Left lobe of liver (tissue), 2 donors: ENCODE measurements at places on chromosomes 1 and 21. TPM values are rescaled to one million over a fixed set of nuclear protein-coding genes. Genes with fewer than 3 reads are reported as not detected.

- peak; percentile 47 for DNase-seq
Measured at GRCh38 chr1:216723274-216723780, at the start of gene ESRRG. Gene ESRRG (minus strand): TSS chr1:216723429. CDS start chr1:216723299, 130 bp downstream.

DNA sequence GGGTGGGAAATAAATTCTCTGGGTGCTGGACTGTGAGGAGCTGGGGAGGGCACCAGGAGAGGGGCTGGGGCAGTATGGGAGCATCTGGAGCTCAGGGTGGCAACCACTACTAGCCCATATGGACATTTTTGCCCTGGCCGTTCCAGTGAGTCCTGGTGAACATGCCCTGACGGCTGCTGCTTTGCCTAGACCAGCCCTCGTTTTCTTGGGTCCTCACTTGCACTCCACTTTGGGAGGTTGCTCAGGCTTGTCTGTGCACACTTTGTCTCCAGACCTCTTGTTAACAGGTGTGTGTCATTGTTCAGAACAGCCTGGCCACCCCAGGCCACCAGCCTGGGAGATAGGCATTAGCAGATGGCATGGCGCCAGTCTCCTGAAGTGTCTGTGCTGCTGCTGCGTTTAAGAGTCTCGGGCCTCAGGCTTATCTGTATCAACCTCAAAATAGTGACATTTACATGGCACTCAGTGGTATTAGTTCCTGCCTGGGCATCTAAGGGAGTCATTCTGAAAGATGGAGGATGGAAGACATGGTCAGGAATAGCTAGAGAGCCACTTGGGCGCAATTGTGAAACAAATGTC, 190.5 kb downstream of the PTPRU start:
- peak; percentile 44 for DNase-seq

GRCh38 chr21:31920275-31920674, 47.5 kb downstream of the HUNK start:
- no peak for DNase-seq

- no peak for DNase-seq
Measured at GRCh38 chr1:86788300-86789206, 84.2 kb downstream of the SH3GLB1 start.

DNA sequence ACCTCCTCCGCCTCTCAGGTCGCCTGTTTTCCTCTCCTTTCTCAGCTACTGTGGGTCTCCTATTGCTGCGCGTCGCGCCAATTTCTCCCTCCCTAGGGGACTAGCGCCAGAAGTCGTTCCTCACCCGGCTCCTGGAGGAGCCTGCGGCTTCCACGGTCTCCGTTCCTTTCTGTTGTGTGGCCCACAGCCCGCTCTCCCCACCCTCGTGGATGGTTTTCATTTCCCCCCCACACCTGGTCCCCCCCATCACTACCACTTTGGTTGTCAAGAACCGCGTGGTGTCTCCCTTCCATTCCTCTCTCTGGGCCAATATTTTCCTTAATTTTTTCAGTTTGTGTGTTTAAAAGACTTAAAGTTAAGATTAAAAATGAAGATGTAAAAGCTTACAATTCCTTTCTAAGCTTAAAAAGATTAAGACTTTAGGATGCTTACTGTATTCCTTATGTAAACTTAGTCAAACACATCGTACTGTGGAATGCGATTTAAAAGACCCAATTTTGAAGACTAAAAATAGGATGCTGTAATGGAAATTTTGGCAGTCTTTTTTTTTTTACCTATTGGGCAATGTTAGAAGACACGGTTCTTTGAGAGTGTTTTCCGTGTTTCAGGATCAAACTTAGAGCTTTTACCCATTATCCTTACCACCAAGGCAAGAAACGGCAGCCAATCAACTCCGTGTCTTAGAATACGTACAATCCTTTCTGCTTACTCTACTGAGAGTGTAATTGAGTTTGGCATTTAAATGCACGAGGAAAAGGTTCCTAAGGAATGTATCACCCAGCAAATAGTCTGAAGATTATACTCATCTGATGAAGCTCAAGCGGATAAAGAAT, 773 bp downstream of the CNST start:
- DNase-seq = no peak

Gene IARS2
- 45.5 TPM for total RNA-seq

Gene SAMSN1
- total RNA-seq = 1.6 TPM

DNA sequence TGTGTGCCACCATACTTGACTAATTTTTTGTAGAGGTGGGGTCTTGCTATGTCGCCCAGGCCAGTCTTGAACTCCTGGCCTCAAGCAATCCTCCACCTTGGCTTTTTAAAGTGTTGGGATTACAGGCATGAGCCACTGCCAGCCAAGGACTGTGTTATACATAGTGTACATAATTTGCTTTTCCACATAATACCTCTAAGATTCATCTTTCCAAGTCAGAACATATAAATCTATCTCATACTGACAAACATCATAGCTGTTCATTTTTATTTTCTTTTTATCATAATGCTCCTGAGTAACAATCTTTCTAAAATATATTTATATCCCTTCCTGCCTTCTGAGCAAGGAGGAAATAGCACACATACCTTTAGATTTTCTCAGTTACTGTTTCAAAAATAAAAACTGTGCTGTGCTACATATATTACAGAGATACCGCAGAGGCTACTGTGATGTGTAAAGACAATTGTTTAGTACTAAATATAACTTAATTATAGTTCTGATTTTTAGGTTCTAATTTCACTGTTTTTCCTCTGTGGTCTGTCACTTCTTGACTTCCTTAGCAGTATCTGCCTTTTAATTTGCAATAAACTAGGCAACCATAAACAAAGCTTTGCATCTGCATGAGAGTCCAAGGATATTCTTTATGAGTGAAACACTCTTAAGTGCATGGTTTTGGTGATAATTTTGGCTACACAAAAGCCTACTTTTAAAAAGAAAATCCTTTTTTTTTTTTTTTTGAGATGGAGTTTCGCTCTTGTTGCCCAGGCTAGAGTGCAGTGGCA, 59.3 kb downstream of the EYA3 start:
- no peak for DNase-seq
